RKO (cell line): ENCODE measurements at places on chromosomes 13 and 19.
A peak's percentile ranks its signal among the peaks of the same experiment; 100 is the strongest.

DNA sequence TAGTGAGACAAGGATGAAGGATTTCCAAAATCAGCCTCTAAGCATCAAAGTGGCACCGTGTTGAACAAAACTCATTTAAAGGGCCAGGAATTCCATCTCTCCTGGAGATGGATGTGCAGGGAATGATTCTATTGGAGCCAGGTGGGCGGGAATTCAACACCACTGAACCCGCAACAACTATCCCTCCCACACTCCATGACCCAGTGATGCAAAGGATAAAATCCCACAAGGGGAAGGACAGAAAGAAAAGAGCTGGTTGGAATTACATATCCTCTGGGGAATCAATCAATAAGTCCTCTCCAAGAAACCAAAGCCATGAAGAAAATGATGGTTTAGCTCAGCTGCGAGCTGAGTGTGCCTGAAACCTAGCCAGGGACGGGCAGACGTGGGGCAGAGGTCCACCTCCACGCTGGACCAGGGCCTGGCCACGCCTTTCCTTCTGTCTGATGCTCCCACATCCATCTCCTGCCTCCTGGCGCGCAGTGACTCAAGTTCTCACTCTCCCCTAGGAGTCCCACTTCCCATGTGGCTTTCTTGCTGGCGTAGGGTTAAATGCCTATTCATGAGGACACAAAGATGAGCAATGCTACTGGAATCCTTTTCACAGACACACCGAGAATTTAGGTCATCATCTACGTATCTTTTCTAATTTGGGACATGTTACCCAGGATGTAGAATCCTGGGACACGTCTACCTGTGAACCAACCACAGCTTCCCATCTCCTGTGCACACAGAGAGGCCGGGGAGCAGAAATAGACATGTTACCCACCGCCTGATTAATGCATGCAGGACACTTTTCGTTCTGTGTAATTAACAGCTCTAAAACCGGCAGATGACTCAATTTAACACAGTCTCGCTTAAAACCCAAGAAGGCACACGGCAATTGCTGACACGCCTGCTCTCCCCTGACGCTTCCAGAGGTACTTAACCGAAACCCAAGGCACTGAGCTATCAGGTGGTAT lies 48.6 kb downstream of the PEPD start:
- peak; percentile 22 for DNase-seq

DNA sequence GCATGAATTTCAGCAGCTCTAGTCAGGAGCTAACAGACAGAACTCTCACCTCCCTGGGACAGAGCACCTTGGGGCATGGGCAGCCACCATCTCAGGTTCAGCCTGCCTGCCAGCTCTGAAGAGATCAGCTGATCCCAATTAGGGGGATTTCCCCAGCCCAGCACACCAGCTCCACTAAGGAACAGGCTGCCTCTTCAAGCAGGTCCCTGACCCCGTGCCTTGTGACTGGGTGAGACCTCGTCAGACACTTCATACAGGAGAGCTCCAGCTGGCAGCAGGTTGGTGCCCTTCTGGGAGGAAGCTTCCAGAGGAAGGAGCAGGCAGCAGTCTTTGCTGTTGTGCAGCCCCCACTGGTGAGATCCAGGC lies 84.5 kb upstream of the UFM1 start:
- no peak for DNase-seq

DNA sequence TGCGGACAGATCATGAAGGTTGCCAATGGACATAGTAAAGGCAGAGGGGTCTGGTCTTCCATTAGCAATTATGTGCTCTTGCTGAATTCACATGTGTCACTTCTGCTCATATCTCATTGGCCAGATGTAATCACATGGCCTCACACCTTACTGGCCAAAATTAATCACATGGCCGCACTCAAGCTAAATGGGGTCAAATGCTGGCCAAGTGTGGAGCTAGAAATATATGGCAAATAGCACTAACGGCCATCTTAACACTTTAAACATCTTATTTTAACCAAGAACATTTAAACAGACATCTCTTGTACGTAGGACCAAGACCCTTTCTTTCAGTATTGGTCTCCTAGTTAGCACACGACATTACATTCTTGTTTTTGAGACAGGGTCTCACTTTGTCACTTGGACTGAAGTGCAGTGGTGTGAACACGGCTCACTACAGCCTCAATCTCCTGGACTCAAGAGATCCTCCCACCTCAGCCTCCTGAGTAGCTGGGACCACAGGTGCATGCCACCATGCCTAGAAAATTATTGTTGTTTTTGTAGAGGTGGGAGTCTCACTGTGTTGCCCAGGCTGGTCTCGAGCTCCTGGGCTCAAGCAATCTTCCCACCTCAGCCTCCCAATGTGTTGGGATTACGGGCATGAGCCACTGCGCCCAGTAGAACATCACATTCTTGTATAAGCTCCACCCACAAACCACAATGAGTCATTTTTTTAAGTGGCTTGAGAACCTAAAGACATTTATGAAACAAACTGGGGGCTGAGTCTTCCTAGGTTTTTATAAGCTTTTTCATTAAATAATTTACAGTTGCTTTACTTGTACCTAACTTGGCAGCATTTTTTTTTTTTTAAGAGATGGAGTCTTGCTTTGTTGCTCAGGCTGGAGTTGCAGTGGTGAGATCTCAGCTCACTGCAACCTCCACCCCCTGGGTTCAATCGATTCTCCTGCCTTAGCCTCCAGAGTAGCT lies 2.9 kb upstream of the PTOV1 start:
- peak; percentile 89 for DNase-seq

DNA sequence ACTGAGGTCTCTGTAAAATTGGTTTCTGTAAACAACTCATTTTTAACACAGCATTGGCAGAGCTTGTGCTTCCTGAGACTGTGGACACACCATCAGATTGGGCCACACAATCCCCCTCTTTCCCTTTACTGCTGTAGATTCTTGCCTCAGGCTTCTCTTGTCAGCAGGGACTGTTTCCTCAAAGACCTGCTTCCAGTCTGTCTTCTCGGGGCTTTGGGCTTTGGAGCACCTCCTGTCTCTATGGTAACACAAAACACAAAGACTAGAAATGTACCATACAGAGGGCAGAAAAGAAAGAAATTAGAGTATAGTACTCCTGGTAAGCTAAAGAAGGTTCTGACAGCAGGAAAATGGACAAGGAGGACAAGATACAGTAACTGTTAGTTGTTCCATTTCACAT lies 484.5 kb downstream of the DIAPH3 start:
- no peak for DNase-seq

DNA sequence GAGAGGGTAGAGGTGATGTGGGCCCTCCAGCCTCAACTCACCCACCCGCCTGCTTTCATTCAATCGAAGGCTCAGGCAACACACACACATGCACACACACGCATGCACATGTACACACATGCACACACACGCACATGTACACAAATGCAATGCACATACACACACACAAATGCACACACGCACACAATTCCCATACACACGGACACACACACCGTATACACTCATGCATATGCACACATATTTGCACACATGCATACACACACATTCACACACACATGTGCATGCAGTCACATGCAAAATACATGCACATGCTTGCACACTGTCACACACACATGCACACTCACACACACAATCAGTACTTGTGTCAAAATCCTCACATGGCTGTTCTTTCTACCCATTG lies 55.9 kb upstream of the SPACA7 start:
- DNase-seq: no peak

GRCh38 chr13:45331123-45331619 lies 9.8 kb downstream of the TPT1 start:
- DNase-seq: no peak

- no peak for DNase-seq
Observed at GRCh38 chr13:100156788-100157187, 67.9 kb downstream of the PCCA start.

DNA sequence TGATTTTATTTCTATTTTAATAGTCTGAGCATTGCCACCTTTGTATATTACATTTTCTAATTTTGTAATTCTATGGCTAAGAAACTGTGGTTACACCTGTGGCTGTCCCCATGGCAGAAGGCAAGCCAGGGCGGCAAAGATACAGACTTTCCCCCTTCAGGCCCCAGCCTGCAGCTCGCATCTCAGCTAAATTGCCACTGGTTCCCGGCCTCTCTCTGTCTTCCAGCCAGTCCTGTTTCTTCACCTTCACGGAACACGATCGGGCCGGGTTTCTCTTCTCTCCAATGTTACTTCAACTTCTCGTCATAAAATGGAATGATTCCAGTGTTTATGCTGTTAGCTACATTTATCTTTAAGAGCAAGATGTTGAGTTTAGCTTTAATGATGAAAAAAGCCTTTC lies 124.5 kb upstream of the ZNF507 start:
- DNase-seq: no peak

DNA sequence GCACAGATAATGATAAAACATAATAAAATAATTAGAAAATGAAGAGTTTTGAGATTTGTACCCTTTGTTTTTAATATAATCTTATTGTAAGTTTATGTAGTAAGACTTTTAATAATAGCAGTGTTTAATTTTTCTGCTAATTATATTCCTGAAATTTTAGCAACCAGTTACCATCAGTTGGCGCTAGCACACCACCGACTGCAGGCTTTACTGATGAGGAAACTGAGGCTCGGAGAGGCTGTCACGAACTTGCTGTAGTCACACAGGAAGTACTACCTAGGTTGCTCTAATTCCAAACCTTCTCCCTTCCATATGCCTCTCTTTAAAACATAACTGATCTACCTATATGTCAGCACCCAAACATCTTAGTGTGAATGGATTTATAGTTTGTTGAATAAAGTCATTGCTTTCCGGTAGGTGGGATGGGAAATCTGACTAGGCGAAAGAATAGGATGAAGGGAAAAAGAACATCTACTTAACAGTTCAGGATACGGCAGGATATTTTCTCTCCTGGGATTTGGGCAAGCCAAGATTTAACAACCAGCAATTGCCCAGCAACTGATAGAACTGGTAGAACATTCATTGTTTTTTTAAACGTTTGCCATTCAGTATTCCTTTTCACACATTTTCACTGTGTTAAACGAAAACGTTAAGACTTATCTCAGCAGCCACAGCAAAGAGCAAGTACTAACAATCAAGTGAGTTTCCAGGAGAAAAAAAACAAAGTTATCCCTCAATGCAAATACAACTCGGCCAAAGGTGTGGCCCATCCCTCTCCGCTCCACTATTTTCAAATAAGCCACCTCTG lies 822 bp upstream of the RFXAP start:
- DNase-seq: no peak

DNA sequence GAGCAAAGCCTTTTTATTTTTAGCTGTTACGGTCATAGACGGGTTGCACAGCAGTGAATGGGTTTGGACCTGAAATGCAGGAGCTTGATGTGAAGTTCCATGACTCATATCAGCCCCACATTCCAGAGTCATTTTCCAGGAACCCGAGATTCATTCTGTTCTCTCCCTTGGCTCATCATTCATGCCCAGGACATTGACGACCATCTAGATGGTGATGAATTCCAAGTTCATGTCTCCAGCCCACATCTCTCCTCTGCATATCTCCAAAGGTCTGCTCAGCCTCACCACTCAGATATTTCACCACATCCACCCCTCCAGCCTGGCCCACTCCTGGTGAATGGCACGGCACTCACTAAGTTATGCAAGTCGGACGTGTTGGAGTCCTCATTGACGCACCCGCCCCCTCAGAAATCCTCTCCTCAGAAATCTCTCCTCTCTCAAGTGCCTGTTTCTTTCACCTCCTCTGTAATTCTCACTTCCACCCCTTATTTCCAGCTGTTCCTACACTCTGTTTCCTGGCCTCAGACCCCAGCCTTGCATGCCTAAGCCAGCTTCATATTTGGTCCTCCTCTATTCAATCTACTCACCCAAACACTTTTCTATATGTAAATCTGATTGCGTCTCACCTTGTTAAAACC lies 83.1 kb downstream of the ALOX5AP start:
- no peak for DNase-seq

DNA sequence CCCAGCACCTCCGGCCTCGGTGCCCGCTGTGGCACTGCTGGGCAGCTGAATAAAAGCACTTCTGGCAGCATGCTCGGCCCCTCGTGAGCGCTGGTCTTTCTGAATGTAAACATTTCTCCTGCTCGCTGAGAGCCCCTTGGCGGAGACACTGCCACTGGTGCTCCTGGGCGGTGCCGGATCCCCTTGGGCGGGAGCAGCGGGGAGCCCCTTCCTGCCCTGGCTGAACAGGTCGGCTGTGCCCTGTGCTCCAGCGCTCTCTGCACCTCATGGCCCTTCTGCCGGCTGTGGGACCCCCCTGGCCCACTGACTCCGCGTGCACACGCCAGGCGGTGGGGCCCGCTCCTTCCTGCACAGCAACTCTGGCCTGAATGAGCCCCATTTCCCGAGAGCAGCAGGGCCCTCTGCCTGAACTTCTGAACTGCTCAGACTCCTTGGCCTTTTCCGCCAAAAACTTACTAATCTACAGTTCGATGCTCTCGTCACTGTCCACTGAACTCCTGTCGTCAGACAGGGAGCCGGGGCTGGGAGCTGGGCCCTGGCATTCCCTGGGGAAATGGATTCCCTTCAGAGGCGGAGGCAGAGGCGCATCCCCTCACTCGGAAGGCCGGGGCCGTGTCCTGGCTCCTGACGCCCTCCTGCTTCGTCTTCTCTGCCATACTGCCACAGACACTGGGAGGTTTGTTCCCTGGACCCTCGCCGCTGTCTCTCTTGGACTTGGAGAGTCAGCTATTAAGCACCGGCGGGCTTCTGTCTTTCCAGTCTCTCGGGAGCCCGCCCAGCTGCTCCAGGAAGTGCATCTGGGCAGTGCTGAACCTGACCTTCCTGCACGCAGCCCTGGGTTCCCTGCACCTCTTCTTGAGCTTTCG lies 14.2 kb downstream of the RB1 start:
- no peak for DNase-seq

GRCh38 chr13:39786091-39786490 lies 130.6 kb downstream of the COG6 start:
- no peak for DNase-seq

- DNase-seq: no peak
Observed at GRCh38 chr13:28049215-28049614, 51.2 kb downstream of the FLT3 start.

DNA sequence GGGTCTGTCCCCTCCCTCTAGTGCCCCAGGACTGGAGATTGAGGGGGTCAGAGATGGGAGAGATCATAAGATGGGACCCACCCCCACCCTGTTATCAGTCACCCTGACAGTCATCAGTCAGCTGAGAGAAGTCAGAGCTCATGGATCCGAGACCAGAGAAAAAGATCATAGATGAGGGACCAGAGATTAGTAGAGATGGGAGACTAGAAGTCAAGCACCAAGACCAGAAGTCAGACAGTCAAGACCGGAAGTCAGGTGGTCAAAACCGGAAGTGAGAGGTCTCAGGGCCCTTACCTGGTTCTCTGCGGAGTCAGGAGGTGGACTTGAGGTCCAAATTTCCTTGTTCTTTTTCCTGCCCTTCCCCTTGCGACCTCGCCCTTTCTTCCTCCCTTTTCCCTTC lies 7.0 kb downstream of the COL5A3 start:
- no peak for DNase-seq

- no peak for DNase-seq
Observed at GRCh38 chr19:33441277-33441699, 67.8 kb downstream of the CEBPG start.
